ENCODE measurements at places on chromosomes 6 and 20.

GRCh38 chr6:163173741-163174140, 240.8 kb upstream of the QKI start:
- DNase-seq = no peak

GRCh38 chr6:140597181-140597580, 1222.7 kb upstream of the CITED2 start:
- no peak for DNase-seq

GRCh38 chr20:7736336-7736735, 203.9 kb downstream of the HAO1 start:
- no peak for DNase-seq

DNA sequence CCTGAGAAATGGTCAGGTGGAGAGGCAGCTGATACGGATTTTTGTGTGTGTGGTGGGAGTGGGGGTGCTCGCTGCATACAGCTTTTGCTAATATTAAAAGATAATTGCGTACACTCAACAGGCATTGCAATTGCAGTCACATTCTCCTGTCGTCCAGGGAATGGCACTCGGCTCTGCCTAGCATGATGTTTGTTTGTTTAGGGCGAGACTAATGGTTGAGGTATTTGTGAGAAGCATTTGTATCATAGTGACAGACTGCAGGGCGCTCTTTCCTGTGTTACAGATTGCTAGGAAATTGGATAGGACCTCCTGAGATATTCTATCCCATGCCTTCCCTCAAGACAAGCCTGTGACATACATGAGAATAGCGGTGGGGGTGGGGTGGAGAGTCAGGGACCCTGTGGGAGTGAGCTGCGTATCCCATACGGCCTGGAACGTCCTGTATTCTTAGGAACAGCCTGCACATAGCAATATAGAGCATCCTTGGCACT, 207.4 kb downstream of the SOX4 start:
- DNase-seq = peak; percentile 79

GRCh38 chr6:95286874-95287273, 290.5 kb upstream of the MANEA start:
- no peak for DNase-seq

GRCh38 chr20:44449864-44450263, 25.8 kb upstream of the TTPAL start:
- no peak for DNase-seq

DNA sequence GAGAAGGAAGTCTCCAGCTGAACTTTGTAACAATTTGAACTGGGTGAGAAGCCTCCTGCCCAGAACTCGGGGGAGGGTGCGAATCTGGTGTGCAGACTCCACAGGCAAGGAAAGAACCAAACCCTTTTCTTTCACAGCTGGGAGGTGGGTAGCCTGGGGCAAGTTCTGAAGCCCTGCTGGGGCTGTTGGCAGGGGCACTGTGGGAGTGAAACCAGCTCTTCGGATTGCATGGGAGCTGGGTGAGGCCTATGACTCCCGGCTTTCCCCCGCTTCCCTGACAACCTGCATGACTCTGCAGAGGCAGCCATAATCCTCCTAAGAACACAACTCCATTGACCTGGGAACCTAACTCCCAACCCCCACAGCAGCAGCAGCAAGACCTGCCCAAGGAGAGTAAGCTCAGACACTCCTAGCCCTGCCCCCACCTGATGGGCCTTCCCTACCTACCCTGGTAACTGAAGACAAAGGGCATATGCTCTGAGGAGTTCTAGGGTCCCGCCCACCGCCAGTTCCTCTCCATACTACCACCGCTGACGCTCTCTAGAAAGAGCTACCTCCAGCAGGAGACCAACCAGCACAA, 37.5 kb downstream of the SOD2 start:
- DNase-seq = no peak

- DNase-seq = no peak
Observed at GRCh38 chr6:56775498-56776166, 132.9 kb upstream of the DST start.

DNA sequence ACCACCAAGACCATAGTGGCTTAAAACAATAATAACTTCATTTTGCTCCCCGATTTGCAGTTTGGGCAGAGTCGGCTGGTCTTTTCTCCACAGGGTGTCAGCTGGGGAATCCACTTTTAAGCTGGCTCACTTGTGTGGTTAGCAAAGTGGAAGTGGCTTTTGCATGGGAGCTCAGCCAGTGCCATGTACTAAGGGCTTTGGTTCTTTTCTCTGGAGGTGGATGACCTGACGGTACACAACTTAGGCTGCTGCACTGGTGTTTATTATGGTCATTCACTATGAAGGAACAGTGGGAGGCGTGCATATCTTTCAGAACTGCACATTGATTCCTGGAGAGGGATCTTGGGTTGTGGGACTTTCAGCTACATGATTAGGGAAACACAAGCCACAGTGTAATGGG, 141.0 kb downstream of the OR2B2 start:
- DNase-seq = no peak

DNA sequence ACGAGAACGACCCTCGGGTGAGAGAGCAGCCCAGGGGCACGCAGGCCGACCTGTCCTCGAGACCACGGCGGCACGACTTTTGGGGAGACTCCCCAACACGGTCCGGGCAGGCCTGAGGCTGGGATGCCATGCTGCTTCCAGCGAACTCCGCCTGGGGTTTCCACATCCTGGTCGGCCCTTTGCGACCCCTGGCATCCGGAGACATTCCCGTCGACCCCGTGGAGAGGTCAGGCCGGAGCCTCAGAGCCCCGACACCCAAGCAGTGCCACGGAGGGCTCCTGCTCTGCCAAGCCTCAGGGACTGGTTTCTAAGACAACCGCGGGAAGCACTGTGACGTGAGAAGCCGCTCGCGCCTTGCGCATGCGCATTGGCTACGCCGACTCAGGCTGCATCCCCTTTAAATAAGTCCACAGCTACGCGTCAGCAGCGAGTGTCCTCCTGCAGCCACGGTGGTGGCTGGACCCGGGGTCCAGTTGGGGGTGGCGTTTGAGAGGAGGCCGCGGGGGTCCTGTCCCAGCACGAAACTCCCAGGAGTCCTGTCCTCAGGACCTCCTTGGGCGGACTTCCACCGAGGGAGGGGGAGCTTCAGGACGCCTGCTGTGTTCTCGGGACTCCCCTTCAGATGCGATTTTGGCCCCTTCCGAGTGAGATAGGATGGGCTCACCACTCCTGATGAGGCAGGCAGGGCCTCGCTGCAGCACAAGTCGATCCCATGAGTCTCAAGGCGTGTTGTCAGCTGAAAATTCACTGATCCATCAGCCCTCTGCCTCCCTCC, 1089.3 kb upstream of the DEFB115 start:
- no peak for DNase-seq

DNA sequence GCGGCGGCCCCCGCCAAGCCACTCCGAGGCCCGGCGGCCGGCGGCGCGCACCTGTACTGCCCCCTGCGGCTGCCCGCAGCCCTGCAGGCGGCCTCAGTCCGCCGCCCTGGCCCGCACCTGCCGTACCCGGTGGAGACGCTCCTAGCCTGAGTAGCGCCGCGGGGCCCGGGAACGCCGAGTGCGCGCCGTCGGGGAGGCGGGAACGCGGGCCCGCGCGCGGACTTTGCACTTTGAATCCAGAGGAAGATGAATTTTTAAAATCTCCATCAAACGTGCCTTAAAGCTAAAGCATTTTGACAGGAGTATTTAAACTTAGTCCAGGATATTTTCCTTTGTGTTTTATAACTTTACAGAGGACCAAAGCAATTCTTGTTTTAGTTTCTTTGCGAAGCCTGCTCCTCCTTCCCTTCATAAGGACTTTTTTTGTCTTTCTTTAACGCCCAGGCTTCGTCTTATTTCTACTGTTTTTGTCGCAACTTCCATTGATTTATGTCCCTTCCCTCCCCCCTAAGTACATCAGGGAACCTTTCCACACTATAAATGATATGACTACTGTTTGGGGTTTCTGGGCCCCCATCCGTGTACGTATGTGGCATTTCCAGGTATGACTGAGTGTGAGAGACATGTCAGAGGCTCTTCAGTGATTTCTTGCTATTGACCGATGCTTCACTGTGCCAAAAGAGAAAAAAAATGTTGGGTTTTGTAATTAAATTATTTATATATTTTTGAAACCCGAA, 2.0 kb downstream of the FOXQ1 start:
- peak; percentile 90 for DNase-seq

DNA sequence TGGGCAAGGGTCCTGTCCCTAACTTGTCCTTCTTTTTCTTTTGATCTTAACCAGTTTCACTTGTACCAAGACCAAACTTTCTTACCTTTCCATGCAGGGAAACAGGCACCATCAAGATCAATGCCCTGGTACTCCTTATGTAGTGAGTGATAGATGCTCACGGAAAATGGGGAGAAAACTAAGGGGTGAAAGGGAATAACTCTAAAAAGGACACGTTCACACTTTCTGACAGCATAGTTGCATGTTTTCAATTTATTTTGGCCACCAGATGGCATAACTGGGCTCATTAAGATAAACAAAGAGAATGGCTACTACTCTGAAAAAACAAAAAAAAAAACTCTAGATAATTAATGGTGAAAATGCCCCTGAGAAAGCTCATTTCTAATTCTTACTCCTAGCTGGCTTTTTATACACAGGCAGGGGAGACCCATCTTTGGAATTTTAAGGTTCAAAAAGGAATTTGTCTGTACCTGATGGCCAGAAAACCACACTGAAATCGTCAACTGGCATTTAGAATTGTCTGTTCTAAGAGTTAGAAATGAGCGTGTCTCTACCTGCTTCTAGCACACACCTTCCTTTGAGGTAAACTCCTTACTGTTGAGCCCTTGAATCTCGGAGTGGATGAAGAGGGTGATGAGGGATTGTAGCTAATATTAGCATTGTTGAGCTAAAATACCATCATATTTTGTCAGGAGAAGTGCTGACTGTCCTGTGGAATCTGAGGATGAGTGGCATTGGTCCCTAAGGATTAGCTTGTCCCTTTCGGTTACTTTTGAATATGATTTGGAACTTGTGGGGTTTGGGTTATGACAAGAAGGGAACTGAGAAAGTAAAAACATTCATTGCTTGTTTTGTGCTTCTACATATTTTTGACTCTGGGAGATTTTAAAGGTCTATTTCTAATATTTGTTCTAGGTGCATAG, 62.2 kb upstream of the DDR1 start:
- peak; percentile 79 for DNase-seq

GRCh38 chr20:43068482-43068881, 121.2 kb downstream of the PTPRT start:
- no peak for DNase-seq

GRCh38 chr6:43386492-43386891, 17.0 kb upstream of the ZNF318 start:
- no peak for DNase-seq

DNA sequence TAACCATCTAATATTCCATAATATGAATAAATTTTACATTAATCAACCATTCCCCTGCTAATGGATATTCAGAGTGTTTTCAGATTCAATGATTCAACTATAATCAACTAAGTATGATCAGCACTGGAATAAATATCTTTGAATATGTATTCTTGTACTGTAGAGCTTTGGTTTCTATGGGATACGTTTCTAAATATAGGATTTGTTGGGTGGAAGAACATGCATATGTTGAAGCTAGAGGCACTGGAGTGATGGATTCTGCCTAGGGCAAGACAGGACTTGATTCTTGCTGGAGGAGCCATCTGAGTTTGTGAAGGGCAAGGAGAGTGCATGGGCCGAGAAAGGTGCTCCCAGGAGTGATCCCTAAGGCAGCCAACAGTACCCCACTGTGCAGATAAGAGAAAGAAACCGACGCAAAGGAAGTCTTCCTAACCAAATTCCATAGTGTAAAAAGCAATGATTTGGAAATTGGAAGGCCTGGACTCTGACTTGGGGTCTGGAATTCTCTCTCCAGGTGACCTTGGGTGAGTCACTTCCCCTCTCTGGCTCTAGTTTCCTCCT, 418.7 kb downstream of the PREX1 start:
- no peak for DNase-seq

- DNase-seq = no peak
Observed at GRCh38 chr6:52881996-52882841, 27.3 kb downstream of the GSTA3 start.

DNA sequence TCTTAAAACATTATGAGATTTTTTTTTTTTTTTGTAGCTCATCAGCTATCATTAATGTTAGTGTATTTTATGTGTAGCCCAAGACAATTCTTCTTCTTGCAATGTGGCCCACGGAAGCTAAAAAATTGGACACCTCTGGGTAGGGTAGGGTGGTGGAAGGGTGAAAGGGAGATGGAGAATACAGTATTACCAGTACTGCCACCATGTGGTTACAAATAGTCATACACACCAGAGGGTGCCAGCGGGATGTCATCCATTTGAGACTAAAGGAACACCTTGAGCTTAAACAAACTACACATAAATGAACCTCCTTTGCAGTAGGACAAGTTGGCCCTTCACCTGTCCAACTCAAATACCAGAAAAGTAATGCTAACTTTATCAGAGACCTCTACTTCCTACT, 601.9 kb downstream of the HTR1B start:
- no peak for DNase-seq

DNA sequence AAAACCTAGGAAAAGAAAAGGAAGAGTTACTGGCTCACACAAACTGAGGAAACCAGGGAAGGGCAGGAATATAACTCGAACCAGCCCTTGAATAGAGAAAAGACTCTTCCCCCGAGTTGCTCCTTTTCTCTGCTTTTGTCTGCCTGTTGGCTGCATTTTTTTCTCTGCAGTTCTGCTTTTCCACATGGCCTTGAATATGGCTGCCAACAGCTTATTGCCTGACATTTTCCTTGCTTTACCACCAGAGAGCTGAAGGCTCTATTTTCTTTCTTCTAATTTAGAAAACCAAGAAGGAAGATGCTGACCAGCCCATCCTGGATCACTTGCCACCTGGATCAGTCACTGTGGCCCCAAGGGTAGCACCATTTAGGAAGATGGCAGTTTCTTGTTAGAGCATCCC, 164.8 kb upstream of the MAN1A1 start:
- DNase-seq = no peak

GRCh38 chr6:6969761-6970223, 138.0 kb upstream of the RREB1 start:
- DNase-seq = no peak

DNA sequence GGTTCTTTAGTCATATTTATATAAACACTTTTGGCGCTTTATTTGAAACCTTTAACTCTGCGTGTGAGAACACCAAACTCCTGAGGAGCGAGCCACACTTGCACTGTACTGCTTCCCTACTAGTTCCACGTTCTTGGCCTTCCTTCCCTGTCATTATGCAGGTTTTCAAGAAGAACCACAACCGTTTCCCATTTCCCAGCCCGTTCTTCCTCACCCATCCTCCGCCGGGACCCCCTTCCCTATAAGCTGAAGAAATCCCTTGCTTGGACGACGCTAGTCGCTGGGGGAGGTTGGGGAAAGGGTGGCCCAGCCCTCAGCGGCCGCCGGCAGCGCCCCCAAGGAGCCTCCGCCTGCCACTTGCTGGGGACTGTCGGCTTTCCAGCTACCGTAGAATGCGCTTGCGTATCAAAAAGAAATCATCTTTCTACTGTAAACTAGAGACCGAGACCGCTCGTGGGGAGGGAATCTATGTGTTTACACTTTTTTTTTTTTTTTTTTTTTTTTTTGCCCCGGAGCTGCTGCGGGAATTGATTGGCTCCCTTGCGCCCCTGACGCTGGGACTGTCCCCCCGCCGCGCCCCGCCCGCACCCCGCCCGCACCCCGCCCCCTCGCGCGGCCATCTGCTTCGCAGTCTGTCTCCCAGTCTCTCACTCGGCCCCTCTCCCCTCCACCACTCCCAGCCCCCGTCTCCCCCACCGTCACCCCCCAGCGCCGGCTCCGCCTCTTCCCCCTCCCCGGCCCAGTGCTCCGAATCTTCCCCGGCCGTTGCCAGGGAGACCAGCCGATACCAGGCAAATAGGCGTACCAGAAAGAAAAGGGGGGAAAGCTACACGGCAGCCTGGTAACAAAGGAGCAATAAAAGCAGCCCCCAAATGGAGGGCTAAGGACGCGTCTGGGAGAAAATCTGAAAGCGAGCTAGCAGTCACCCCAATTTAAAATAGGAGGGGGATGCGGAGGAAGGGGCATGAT, 2.3 kb upstream of the MARCKS start:
- DNase-seq = peak; percentile 95
